ENCODE measurements at places on chromosomes 1 and 21.

GRCh38 chr1:21815724-21816321, 3.8 kb downstream of the LDLRAD2 start:
- no peak for DNase-seq

GRCh38 chr21:43207043-43207315, 38.2 kb downstream of the CRYAA start:
- DNase-seq, result no peak

DNA sequence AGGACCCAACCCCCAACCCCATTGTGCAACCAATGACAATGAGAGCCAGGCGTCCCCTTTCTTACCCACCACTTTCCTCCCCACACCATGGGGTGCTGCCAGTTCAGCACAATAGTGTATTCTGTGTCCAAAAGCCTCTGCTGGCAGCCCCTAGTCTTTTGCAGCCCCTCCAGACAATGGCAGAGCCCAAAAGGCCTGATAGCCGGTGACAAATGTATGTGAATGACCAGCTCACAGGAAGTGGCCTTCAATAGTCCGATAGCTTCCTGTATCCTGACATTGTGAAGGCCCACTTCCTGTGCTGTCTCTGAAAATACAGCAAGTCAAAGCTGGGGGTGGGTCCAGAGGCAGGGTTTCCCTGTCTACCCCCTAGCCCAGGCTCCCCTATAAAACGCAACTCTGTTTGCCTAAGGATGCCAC, 16.6 kb downstream of the SMIM12 start:
- DNase-seq, result no peak

GRCh38 chr1:155080312-155081228, 1.9 kb downstream of the EFNA3 start:
- no peak for DNase-seq

GRCh38 chr1:225446595-225446960, 18.7 kb upstream of the LBR start:
- no peak for DNase-seq

GRCh38 chr21:35565204-35565611, 495.1 kb downstream of the SETD4 start:
- no peak for DNase-seq

DNA sequence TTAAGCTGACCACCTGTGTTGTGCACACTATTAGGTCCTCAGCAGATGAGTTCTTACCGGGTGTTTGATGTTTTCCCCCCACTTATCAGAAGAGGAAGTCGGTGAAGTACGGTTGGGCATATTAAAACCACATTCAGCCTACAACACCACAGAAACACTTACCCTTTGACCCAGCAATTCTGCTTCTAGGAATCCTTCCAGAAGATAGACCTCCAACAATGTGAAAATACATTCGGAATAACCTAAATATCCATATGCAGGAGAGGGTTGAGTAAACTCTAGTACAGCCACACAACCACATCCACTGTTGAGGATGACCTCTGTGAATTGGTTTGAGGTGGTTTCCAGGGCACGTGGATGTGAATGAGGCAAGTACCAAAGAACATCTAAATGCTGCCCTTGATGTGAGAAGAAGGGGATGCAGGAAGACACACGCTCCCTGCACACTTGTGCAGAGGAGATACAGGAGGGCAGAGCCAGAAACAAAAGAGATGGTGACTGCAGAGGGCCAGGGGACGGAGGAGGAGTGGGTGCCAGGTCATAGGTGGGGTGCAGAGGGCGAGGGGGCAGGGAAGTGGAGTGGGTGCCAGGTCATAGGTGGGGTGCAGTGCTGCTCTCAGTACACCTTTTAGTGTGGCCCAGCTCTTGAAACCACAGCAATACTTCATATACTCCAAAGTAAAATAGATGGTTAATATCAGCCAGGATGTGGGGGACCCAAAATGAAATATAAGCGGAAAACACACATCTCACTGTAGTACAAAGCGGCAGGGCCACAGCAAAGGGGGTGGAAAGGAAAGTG, 12.8 kb downstream of the ADARB1 start:
- no peak for DNase-seq

DNA sequence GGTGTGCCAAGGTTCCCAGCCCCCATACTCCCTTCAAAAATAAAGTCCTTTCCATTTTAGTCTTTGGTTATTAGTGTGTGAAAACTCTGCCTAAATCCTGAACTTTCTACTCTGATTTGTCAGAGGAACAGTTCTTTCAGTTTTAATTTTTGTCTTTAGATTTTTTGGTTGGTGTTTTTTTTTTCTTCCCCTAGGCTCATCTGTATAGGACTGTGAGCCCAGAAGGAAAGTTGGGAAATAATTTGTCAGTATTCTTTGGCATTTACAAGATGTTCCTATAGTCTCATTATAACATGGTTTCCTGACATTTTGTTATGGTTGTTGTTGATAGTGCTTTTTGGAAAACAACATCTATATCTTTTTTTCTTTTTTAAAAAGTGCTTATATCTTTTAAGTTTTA, 38.0 kb downstream of the LAMC1 start:
- DNase-seq, result no peak

- DNase-seq, result no peak
These were observed 168.4 kb downstream of the RERE start for GRCh38 chr1:8649027-8649426.

DNA sequence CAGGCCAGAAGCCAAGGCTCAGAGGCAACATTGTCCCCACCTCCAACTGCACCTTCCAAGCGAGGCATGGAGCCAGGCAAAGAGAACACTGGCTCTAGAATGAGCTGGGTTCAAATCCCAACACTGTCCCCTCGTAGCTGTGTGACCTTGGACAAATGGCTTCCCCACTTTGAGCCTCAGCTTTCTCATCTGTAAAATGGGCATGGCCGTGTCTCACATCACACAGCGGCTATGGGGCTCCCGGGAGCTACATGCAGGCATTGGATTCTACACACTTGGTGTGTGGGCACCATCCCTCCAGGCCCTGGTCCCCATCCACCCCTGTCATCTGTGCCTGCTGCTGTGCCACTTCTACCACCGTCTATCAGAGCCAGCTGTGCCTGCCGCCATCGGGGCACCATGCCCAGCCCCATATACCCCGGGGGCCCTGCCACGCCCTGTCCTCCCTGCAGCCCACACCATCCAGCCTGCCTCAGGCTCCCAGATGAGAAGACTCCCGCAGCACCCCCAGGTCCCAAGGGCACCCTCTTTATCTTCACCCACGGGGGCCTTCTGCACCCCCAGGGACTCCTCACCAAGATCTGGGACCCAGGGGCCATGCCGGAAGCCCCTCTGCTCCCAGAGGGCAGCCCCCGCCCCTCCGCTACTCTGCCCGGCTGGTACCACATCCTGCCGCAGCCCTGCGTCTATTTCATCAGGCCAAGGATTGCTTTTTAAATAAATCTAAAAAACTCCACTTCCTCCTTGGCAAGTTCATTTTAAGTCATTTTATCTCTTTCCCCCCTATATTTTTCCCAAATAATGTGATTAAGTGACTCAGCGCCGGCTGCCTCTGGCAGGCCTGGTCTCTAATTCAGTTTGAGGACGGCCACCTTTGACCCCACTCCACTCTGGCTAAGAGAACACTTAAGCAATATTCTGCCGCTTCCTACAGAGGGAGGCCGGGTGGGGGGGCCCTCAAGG, 107.8 kb upstream of the TARDBP start:
- DNase-seq, result no peak

DNA sequence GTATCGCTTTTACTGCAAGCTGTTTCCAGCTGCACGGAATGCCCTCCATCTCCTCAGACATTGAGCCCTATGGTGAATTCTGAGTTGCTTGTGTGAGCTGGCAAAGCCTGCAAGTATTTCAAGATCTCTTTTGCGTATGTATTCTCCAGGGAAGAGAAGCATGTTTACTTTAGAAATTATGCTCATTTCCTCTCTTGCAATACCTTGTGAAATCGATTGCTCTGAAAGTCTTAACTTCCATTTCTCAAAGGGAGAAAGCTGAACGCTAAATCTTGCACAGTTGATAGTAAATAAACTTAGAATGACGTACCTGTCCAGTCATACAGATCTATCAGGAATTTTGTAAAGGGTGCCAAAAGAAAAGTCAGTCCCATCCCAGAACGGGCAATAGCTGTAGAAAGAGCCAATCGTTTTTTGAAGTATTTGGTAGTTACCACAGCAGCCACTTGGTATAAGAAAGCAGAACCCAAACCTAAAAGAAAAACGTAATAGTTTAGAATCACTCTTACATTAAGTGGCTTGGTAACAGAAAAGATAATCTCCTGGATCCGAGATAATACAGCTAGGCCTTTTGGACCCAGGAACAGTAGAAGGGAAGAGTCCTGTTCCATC, 10.0 kb downstream of the SLC16A4 start:
- no peak for DNase-seq

- DNase-seq, result no peak
These were observed 33.4 kb upstream of the USH2A start for GRCh38 chr1:216456682-216457081.

DNA sequence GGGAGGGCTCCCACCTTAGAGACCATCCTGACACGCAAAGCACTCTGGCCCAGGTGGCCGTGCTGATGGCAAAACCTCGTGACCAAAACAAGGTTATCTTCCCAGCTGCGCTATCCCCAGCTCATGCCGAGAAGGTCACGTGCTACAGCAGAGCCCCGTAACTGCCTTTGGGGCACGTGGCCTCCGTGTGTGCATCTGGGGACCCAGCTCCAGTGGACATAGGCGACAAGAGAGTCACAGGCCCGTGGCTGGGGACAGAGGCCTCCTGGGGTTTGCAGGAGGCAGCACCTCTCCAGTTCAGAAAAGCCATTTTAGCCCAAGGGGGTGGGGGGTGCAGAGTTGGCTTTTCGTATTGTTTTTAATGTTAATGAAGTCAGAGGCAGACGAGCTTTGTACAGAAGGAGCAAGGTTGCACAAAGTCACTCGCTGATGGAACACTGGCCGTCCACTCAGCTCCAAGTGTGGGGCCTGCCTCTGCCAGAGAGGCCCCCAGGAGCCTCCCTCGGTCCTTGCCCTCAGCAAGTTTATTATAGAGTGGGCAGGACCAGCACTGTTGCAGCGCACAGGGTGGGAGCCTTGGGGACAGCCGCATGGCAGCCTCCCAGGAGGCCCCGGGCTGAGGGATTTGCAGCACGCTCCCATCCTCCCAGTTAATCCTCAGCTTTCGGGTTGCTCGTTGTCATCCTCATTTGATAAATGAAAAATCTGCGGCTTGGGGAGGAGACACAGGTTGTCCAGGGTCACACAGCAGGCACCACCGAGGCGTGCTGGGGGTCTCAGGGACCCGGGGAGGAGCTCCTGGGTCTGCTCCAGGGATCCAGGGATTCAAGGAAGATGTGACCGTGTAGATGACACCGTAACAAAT, 8.0 kb upstream of the PDE9A start:
- no peak for DNase-seq

DNA sequence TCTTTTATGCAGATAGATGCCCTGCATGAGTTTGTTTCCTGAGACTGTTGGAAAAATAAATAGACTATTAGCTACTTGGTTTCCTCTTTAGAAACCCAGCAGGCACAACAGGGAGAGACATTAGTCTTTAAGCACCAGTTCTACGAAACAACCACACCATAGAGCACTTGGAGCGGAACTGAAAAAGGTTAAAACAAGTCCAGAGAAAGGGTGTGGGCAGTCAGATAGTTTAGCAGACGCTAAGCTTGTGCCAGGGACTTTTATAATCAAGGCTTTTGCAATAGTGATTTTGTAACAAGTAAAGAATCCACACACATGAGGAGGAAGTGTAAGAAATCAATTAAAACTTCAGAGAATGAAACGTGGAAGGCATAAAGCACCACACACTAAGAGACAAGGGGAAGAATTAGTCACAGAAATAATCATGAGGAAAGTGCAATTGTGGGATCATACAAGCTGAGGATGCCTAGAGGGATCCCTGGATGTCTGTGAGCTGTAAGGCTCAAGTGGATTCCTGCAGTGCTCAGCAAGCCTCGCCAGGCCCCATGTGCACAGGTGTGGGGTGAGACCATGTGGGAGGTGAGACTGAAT, 37.8 kb upstream of the TLR5 start:
- peak; percentile 56 for DNase-seq

GRCh38 chr1:1033731-1034438, 14.0 kb downstream of the AGRN start:
- no peak for DNase-seq

DNA sequence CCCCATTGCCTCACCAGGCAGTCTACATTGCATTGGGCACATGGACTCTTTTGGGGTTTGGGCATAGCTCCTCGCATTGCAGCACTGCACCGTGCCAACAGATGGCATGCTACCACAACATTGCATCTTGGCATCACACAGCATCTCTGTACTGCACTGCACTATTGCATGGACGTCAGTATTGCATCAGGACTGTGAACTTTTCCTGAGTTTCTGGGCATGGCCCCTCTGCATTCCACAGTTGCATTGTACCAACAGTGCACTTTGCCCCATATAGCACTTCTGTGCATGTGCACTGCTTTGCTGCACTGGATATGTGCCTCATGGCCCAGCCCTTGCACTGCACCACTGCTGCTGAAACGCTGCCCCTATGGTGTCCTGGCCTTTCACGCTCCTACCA, 9.6 kb downstream of the PTPRU start:
- no peak for DNase-seq

DNA sequence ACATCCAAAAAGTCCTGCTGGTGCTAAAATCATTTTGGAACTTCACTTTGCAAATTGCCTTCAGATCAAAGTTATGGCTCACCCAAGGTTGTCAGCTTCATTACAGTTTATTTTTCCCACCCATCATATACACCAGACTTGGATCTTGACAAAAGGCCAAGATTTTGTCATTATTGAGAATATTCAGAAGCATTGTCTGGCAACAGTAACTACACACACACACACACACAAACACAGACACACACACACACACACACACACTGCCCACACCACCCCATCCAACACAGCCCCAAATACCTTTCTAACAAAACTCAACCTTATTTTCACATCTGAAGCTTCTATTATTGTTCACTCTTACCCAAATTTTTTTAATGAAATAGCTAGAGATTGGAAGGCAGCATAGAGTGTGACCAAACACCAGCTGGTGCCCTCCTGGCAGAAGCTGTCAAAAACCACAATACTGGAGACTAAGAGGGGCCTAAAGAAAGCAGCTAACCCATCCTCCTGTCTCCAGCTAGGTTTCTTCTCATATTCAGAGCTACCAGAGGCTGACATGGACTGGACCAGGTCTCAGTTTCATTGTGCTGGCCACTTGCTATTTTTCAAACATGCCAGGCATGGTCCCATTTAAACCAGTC, 139.1 kb upstream of the ZC3H11B start:
- no peak for DNase-seq

DNA sequence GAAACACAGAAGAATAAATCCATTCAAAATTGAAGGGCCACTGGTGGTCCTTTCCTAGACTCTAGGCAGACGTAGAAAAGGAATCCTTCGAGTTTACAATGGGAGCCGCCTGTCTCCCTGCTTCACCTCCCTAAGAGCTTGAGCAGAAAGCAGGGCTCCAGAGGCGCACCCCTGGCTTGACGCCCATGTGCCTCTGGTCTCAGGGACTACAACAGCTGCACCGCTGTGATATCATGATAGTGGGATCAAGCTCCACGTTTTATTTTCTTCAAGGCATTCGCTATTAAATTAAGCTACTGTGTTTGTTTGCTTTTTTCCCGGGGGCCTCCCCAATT, 403 bp upstream of the C1orf122 start:
- DNase-seq, result no peak

GRCh38 chr1:3356827-3357460, 97.5 kb upstream of the ARHGEF16 start:
- DNase-seq, result no peak

Measured in epithelial cell of proximal tubule (primary cell).